ENCODE measurements at places on chromosomes 3 and 15. TPM values are rescaled to one million over a fixed set of nuclear protein-coding genes. Genes with fewer than 3 reads are reported as not detected.

The CCR8 gene
- total RNA-seq, result not detected

The CX3CR1 gene
- total RNA-seq, result not detected

The BNC1 gene
- total RNA-seq, result not detected

The LSAMP gene
- not detected for total RNA-seq

The INSYN1 gene
- not detected for total RNA-seq

The TMCO5A gene
- total RNA-seq, result not detected

The ABI3BP gene
- total RNA-seq, result not detected

The SUSD5 gene
- not detected for total RNA-seq

The C3orf80 gene
- total RNA-seq, result not detected

The SNTN gene
- not detected for total RNA-seq

The BUB1B gene
- 102 TPM for total RNA-seq

The CCDC33 gene
- not detected for total RNA-seq

The NLGN1 gene
- not detected for total RNA-seq

The AADAC gene
- not detected for total RNA-seq

The EBLN2 gene
- 5.0 TPM for total RNA-seq

The FOXL2NB gene
- total RNA-seq, result not detected

All from activated naive CD4-positive, alpha-beta T cell treated with anti-CD3 and anti-CD28 coated beads for 36 hours (primary cell).